Activated CD4-positive, alpha-beta T cell treated with anti-CD3 and anti-CD28 coated beads for 36 hours (primary cell): ENCODE measurements at places on chromosomes 1 and 21. TPM values are rescaled to one million over a fixed set of nuclear protein-coding genes. Genes with fewer than 3 reads are reported as not detected.

Gene GLIS1
- total RNA-seq: not detected

Gene ZNF695
- 0.81 TPM for total RNA-seq

- peak overlapping the region; percentile 95 for H3K27ac ChIP-seq
- DNase-seq: no peak
- H3K4me3 ChIP-seq: peak overlapping the region; percentile 98
- H3K36me3 ChIP-seq: peaks cover 61% of the 10 kb centered on the region
- H3K27me3 ChIP-seq: no peaks in the 10 kb centered on the region
Observed at GRCh38 chr1:203308328-203308922, 3.1 kb downstream of the BTG2 start.

DNA sequence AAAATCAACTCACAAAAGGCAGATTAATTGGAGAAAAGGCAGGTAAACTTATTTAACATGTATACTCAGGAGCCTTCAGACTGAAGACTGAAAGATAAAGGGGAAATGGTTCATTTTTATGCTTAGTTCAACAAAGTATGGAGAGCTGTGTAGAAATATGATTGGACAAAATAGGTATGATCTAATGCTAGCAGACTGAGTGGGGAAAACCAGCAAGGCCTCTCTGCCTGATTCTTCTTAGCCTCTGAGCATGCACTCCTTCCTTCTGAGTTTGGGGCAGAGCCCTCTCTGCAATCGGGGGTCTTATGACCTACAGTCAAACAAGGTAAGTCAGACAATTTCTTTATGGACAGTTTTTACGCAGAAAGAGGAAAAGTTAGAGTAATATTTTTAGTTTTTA is 38.8 kb upstream of the SUCO start:
- H3K27me3 ChIP-seq: peaks cover 2% of the 10 kb centered on the region
- H3K4me3 ChIP-seq: no peak overlapping the region
- no peaks in the 10 kb centered on the region for H3K4me1 ChIP-seq

DNA sequence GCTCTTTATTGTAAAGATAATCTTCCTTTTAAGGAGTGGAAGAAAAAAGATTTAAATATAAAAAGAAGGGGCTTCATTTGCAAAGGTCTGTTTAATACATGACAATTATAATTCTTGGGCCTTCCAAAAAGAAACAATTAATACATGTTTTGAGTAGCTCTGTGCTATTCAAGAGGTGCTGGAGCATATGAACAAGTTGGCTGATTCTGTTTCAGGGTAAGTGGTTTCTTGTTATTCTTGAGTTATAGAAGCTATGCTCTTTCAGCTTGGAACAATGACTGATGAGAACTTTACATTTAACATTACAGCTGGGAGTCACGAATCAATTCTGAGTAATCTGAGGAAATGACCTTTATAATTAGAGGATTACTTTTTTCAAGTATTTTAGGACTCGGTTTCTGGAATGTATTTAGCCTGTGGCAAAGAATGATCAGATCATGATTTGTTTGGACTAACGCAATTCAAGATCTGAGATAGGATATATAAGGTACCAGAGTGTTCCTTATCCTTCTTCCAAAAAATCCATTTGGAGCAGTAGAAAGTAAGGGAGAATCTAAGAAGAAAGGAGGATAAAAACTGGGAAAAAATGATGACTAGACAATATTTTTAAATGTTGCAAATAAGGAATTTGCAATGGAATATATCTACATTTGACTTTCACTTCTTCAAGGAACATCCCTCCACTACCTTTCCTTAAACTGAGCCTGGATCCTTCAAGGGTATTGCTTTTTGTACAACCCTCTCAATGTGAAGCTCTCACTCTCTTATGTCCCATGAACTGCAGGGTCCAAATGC is 77.1 kb upstream of the KCTD3 start:
- peaks cover 7% of the 10 kb centered on the region for H3K27me3 ChIP-seq
- H3K36me3 ChIP-seq: no peaks in the 10 kb centered on the region
- no peak overlapping the region for H3K4me3 ChIP-seq

Gene SLAMF6
- total RNA-seq: 45.9 TPM

GRCh38 chr1:193568512-193568911 is 382.1 kb upstream of the B3GALT2 start:
- peaks cover 27% of the 10 kb centered on the region for H3K4me1 ChIP-seq
- DNase-seq: no peak
- peak overlapping the region; percentile 38 for H3K4me3 ChIP-seq
- H3K27me3 ChIP-seq: no peaks in the 10 kb centered on the region
- H3K27ac ChIP-seq: peak overlapping the region; percentile 52
- peaks cover 3% of the 10 kb centered on the region for H3K36me3 ChIP-seq
